ENCODE measurements at places on chromosomes 3 and 15. TPM values are rescaled to one million over a fixed set of nuclear protein-coding genes. Genes with fewer than 3 reads are reported as not detected.

STAC gene
- 6.5 TPM for total RNA-seq

LACTB gene
- 7.3 TPM for total RNA-seq

TGM4 gene
- not detected for total RNA-seq

ACP3 gene
- 0.27 TPM for total RNA-seq

LZTFL1 gene
- total RNA-seq = 10.0 TPM

HES1 gene
- 4.0 TPM for total RNA-seq

ANKRD63 gene
- total RNA-seq = 1.1 TPM

PCOLCE2 gene
- total RNA-seq = 0.54 TPM

ANKUB1 gene
- not detected for total RNA-seq
